Astrocyte (in vitro differentiated cells and primary cell): ENCODE measurements at places on chromosomes 2 and 18. TPM values are rescaled to one million over a fixed set of nuclear protein-coding genes. Genes with fewer than 3 reads are reported as not detected.

GRCh38 chr18:26215247-26215970 lies 10.8 kb upstream of the TAF4B start:
- H3K4me1 ChIP-seq, result no peaks in the 10 kb centered on the region
- DNase-seq, result no peak
- no peaks in the 10 kb centered on the region for H3K27me3 ChIP-seq
- no peak overlapping the region for H3K27ac ChIP-seq

DNA sequence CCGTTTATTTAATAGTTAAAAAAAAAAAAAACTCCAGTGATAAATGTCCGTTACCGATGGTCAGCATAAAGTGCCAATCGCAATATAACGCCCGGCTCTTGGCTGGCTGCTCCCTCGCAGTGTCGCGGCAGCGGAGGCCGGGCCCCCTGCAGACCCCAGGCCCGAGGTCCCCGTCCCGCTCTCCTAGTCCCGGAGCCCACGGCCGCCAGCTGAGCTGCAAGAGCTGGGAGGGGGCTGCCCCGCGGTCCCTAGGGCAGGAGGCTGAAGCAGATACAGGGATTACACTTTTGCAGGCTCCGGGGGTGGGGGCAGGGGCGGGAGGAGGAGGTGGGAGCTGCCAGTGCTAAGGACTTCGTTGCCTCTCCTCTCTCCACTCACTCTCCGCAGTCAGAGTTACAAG lies 6.9 kb downstream of the OSR1 start:
- H3K36me3 ChIP-seq, result no peaks in the 10 kb centered on the region
- DNase-seq, result no peak
- no peak overlapping the region for H3K4me3 ChIP-seq
- H3K27me3 ChIP-seq, result peaks cover 54% of the 10 kb centered on the region
- H3K27ac ChIP-seq, result no peak overlapping the region
- H3K4me1 ChIP-seq, result peaks cover 13% of the 10 kb centered on the region

The MYCN gene
- total RNA-seq, result 2.1 and 2.6 TPM in 2 replicates

DNA sequence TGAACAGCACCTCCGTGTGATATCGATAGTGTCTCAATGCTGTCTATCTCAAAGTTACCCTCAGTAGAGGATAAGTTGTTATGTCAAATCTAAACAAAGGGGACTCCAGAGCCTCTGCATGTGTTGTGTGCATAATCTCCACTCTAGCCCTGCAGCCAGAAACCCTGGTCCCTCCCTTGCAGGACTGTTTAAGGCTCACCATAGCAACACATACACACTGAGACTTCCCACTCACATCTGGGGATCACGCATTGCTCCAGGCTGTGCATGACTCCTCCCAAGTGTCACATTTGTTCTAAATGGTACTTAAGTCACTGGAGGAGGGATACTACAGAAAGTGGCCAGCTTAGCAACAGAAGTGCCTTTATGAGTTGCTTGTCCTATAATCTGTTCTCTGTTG lies 258.6 kb upstream of the CRIM1 start:
- no peaks in the 10 kb centered on the region for H3K36me3 ChIP-seq
- H3K27me3 ChIP-seq, result no peaks in the 10 kb centered on the region
- no peak overlapping the region for H3K27ac ChIP-seq
- H3K4me1 ChIP-seq, result no peaks in the 10 kb centered on the region
- H3K4me3 ChIP-seq, result no peak overlapping the region

The OSR1 gene
- total RNA-seq, result 0.31 and 1.0 TPM in 2 replicates

DNA sequence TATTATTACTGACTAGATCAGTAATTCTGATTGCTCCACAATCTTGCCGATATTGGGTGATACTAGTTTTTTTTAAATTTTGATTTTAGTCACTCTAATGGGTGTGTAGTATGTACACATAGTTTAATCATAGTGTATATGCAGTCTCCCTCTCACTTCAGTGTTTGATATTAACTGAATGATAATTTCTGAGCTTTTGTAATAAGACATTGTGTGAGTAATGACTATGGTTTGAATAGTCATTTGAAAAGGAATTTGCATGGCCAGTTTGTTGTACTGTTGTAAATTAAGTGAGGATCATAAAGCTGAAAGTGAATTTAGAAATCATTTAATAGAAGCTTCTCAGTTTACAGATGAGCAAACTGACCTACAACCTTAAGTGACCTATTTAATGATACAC lies 33.4 kb downstream of the USP14 start:
- no peak overlapping the region for H3K27ac ChIP-seq
- no peaks in the 10 kb centered on the region for H3K4me1 ChIP-seq
- no peak overlapping the region for H3K4me3 ChIP-seq
- H3K27me3 ChIP-seq, result no peaks in the 10 kb centered on the region
- no peak for DNase-seq

DNA sequence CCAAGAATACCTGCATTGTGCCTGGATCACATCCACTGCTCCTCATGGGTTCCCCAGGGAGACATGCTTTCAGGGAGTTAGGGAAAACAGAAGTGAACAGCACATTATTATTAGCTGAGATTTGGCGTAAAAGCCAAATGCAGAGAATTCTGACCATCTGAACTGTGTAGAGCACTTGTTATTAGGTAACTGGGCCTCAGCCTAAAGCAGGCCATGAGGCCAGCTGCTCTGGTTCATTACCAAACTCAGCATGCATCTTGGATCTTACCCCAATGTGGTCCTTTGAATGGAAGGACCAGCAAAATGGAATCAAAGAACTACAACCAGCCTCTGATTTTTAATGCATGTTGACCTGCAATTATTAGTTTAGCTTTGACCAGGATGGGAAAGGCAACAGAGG lies 322.3 kb downstream of the KCNS3 start:
- H3K4me3 ChIP-seq, result no peak overlapping the region
- DNase-seq, result no peak
- H3K36me3 ChIP-seq, result no peaks in the 10 kb centered on the region

GRCh38 chr2:235314371-235314930 lies 179.4 kb upstream of the AGAP1 start:
- no peaks in the 10 kb centered on the region for H3K4me1 ChIP-seq
- no peak overlapping the region for H3K4me3 ChIP-seq
- H3K27me3 ChIP-seq, result peaks cover 11% of the 10 kb centered on the region

- H3K27ac ChIP-seq, result no peak overlapping the region
- DNase-seq, result no peak
- no peaks in the 10 kb centered on the region for H3K36me3 ChIP-seq
- peaks cover 8% of the 10 kb centered on the region for H3K4me1 ChIP-seq
- peaks cover 50% of the 10 kb centered on the region for H3K27me3 ChIP-seq
Measured at GRCh38 chr2:26911911-26912861, 58.3 kb upstream of the MAPRE3 start.

The FER1L5 gene
- 0.16 and 0.19 TPM in 2 replicates for total RNA-seq

GRCh38 chr2:30336978-30337841 lies 105.9 kb downstream of the LBH start:
- no peak overlapping the region for H3K27ac ChIP-seq
- H3K4me3 ChIP-seq, result no peak overlapping the region
- no peaks in the 10 kb centered on the region for H3K27me3 ChIP-seq
- peak; percentile 9 for DNase-seq

- peaks cover 36% of the 10 kb centered on the region for H3K36me3 ChIP-seq
- no peaks in the 10 kb centered on the region for H3K27me3 ChIP-seq
- DNase-seq, result no peak
- H3K27ac ChIP-seq, result no peak overlapping the region
Measured at GRCh38 chr2:88027697-88028389, 11.5 kb upstream of the RNU2-63P start.

DNA sequence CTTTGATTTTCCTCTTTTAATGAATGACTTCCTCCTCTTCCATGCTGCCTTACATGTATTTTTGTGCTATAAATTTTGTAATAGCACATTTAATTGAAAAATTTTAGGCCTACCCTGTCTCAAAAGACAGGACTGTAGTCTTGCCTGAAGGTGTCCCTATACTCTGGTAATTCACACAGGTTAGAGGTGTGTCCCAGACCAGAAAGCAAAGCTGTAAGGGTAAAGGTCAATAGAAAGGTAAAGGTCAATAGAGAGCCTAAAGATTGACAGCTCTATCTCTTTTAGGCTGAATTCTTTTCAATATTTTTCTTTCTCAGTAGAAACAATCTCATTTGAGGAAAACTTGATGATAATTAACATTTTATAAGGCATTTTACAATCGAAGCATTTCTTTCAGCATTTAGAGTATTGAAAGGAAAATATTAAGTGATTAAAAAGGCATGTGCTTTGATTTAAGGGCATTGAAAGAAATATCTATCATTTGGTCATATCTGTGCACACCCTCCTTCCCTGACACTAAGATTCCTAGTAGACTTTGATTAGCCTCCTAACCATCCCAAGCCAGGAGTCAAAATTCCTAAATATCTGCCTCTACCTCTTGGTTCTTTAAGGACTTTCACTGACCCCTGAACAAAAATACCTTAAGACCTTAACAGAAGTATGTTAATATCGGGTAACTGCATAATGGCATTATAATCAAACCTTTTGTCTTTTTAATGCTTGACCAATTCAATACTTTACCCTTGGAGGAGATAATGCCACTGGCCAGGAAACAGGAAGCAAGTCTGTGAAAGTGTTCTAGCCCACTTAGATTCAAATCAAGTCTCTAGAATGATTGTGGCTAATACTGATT lies 161.8 kb upstream of the DTNA start:
- H3K4me3 ChIP-seq, result no peak overlapping the region
- DNase-seq, result no peak
- H3K4me1 ChIP-seq, result no peaks in the 10 kb centered on the region
- no peak overlapping the region for H3K27ac ChIP-seq

The SLC9A2 gene
- 0.32 TPM in 1 of 2 replicates, not detected in the other for total RNA-seq

DNA sequence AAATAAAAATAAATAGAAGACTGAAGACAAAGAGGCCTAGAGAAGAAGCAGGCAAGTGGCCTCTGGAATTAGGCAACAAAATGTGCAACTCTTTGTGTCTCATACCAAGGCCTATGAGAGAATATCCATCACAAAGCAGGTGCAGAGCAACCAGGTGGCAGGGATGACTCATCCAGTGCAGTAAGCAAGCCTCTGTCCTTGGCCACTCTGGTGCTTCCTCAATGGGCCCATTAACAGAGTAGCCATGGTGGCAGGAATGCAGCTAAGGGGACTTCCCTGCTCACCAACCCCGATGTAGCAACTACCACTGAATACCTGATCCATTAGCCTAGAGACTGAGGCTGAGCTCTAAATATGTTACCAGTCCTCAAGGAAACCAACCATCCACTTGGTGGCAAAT lies 11.0 kb upstream of the EPG5 start:
- H3K27me3 ChIP-seq, result no peaks in the 10 kb centered on the region
- no peak overlapping the region for H3K4me3 ChIP-seq
- DNase-seq, result no peak
- no peaks in the 10 kb centered on the region for H3K36me3 ChIP-seq

The DSG3 gene
- 0.29 and 0.64 TPM in 2 replicates for total RNA-seq

- H3K4me3 ChIP-seq, result no peak overlapping the region
- no peak overlapping the region for H3K27ac ChIP-seq
- no peaks in the 10 kb centered on the region for H3K4me1 ChIP-seq
- H3K36me3 ChIP-seq, result no peaks in the 10 kb centered on the region
Measured at GRCh38 chr2:169452080-169452479, 27.2 kb upstream of the BBS5 start.

- H3K36me3 ChIP-seq, result no peaks in the 10 kb centered on the region
- no peaks in the 10 kb centered on the region for H3K27me3 ChIP-seq
- H3K4me1 ChIP-seq, result peaks cover 4% of the 10 kb centered on the region
- H3K4me3 ChIP-seq, result no peak overlapping the region
- H3K27ac ChIP-seq, result no peak overlapping the region
Measured at GRCh38 chr2:223203971-223204929, 152.3 kb downstream of the KCNE4 start.

GRCh38 chr2:164055623-164056022 lies 319.8 kb upstream of the FIGN start:
- no peak for DNase-seq
- H3K27me3 ChIP-seq, result no peaks in the 10 kb centered on the region
- no peak overlapping the region for H3K4me3 ChIP-seq
- no peak overlapping the region for H3K27ac ChIP-seq

The MYO7B gene
- total RNA-seq, result 0.34 and 0.77 TPM in 2 replicates

The CMPK2 gene
- 32.5 and 38.6 TPM in 2 replicates for total RNA-seq

DNA sequence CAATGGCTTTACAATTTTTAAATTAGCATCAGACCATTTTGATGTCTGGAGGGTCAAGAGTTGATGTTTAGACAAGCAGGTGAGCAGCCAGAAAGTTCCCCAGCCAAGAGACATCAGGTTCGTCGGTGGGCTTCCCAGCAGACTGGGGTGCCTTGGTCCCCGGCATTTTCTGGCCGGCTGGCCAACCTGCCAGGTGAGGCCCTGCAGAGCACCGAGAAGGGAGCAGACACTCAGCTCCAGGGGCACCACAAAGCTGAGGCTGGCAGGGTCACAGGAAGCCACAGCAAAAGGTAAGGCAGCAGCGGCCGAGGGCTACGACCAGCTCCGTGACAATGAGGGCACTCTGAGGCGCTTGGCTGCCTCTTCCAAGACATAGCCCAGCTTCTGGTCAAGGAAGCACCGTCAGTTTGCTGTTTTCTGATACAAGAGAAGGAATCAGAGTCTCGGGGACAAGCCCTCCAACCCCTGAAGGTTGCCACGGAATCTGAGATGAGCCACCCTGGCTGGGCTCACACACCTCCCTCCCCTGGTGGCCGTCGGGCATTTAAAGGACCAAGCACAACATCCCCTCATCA lies 229.0 kb downstream of the MGAT5 start:
- no peak for DNase-seq
- H3K4me1 ChIP-seq, result no peaks in the 10 kb centered on the region
- H3K27ac ChIP-seq, result no peak overlapping the region
- no peaks in the 10 kb centered on the region for H3K36me3 ChIP-seq
- H3K4me3 ChIP-seq, result no peak overlapping the region

The PPP4R3B gene
- 33.6 and 38.2 TPM in 2 replicates for total RNA-seq

GRCh38 chr18:21943456-21943855 lies 202.9 kb downstream of the MIB1 start:
- H3K4me3 ChIP-seq, result no peak overlapping the region
- peaks cover 3% of the 10 kb centered on the region for H3K27me3 ChIP-seq
- no peak for DNase-seq

DNA sequence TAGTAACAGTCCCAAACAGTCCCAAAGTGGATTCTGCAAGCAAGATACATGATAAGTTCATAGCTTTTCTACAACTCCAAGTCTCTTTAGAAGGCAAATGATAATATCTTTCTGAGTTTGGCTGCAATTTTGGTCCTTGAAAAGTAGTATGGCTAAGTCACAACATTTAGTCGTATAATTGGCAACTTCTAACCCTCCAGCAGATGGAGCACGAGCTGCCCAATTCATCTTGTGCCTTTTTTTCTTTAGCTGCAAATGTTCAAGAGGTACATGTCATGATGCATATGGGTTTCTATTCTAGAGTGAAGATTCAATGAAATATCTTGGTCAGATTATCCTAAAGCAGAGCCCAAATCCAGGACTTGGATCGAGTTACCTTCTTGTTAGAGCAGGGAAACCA lies 127.0 kb upstream of the KLHL14 start:
- H3K27me3 ChIP-seq, result no peaks in the 10 kb centered on the region
- no peaks in the 10 kb centered on the region for H3K4me1 ChIP-seq
- no peak for DNase-seq
- H3K27ac ChIP-seq, result no peak overlapping the region
- H3K36me3 ChIP-seq, result no peaks in the 10 kb centered on the region

GRCh38 chr2:234388591-234388990 lies 108.3 kb downstream of the ARL4C start:
- H3K27ac ChIP-seq, result no peak overlapping the region
- H3K4me1 ChIP-seq, result no peaks in the 10 kb centered on the region
- no peaks in the 10 kb centered on the region for H3K36me3 ChIP-seq
- no peak overlapping the region for H3K4me3 ChIP-seq
